ENCODE measurements at places on chromosomes 13 and 19.

GRCh38 chr19:10008184-10008765 is 2.0 kb downstream of the COL5A3 start:
- no peak for DNase-seq

DNA sequence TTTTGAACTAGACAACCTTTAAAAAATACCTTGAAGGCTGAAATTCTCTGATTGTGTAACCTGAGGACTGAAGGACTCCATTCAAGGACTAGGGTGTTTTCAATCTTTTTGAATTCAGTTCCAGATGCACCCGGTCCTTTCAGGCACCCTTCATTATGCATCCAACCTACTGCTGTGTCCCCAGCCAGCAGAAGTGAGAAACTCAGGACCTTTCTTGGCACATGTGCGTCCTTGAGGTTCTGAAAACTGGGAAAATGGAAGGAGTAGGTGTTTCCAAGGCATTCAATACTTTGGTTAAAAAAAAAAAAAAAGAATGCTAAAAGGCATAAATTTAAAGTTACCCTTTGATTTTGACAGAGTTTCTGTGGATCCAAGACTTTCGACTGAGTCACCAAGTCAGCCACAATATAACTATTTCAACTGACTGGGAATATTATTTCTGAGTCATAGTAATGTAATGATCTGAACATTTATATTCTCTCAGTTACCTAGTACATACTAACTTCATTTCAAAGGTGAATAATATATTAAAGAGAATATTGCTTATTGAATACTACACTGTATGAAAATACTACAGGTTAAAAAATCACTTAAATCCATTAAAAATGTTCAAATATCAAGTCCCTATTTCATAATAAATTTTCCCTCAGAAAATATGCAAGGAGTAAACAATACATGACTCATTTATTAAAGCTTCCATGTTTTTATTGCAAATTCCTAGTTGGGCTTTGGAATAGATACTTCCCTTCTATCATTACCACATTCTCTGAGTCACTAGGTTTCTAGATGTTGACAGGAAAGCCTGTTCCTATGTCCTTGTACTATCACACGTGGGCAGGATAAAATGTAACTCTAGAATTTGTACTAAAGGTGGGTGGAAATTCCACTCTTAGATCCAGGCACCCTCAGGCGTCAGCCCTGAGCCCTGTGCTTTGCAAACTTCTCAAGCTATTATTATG is 2.4 kb upstream of the ITGBL1 start:
- no peak for DNase-seq

DNA sequence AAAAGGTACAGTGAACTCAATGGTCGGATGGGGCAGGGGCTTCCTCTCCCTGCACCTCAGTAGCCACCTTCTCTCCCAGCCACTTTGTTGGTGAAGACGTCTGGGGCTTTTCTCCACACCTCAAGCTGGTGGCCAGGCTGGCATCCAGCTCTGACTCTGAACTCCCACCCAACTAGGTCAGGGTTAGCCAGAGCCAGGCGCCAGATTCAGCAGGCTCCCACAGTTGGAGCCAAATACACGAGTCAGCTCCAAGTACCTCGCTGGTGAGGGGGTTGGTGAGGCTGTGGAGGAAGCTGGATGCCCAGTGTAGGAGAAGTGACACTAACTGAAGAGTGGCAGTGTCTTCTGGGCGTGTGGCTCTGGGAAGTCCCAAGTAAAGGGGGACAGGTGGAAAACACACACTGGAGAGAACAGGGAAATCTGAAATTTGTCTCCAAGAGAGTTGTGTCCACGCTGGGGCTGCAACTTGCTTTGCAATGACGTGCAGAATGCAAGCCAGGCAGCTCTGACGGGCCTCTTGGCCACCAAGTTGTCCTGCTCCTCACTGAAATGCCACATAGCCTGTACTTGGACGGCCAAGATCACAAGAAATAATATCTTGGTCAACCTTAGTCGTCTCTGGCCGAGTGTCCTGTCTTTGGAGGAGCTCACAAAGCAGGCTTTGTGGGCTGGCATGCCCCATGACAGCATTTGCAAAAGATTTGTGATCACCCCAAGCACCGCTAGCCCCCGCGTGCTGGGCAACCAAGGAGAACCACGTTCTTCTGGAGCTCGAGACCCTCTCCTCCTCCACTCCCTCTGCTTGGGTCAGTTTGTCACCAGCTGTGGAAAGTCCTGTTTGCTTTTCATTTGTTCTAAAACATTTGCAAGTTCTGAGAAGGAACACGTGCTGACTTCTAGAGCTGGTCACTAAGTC is 18.1 kb downstream of the SLC7A1 start:
- DNase-seq: no peak

- DNase-seq: no peak
These were observed 3.2 kb upstream of the MYCBP2 start for GRCh38 chr13:77329911-77330584.

GRCh38 chr19:18589380-18590272 is 1.0 kb downstream of the REX1BD start:
- DNase-seq: peak; percentile 62
